ENCODE measurements at places on chromosomes 11 and 22.
A peak's percentile ranks its signal among the peaks of the same experiment; 100 is the strongest.

- no peak for DNase-seq
Observed at GRCh38 chr11:95072948-95073347, 6.2 kb downstream of the SRSF8 start.

- no peak for DNase-seq
Observed at GRCh38 chr11:116283300-116283699, 489.5 kb downstream of the BUD13 start.

- DNase-seq, result no peak
Observed at GRCh38 chr22:49630448-49630946, 197.2 kb downstream of the BRD1 start.

- DNase-seq, result no peak
Observed at GRCh38 chr11:67264260-67264659, 2.0 kb upstream of the GRK2 start.

DNA sequence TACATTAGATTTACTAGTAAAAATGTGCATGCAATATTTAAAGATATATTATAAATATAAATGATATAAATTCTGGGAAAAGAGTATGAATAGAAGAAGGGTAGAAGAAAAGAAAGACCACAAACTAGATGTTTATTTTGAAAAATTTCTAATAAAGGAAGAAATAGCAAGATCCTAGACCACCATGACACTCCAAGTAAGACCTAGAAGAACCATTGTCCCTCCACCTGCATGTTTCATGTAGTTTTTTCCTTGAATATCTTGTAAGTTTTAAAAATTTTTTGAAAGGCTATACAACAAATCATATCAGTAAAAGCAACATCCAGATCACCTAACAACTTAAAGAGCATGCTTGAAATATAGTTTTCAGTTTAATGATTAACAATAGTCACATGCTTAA is 46.8 kb downstream of the ARHGAP32 start:
- no peak for DNase-seq

- peak; percentile 73 for DNase-seq
Observed at GRCh38 chr11:534396-535209, 773 bp downstream of the HRAS start.

GRCh38 chr22:49735411-49735900 is 92.2 kb downstream of the BRD1 start:
- DNase-seq, result no peak

- no peak for DNase-seq
Observed at GRCh38 chr11:57116654-57117053, 65.1 kb upstream of the LRRC55 start.

- no peak for DNase-seq
Observed at GRCh38 chr11:100581318-100581717, 105.8 kb upstream of the ARHGAP42 start.

DNA sequence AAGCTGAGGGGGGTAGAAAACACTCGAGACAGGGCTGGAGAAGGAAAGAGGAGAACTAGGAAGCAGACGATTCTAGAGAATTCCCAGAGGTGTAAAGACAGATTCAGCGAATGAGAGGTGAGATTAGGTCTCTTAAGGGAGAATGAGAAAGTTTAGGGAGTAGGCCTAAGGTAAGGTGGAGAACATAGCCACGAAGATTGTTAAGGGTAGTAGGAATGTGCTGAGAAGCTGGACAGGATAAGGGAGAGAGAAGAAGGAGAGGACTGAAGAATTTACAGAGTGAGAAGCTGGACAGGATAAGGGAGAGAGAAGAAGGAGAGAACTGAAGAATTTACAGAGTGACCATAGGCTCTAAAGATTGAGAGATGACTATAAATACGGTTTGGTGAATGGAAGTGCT is 908 bp downstream of the PPME1 start:
- no peak for DNase-seq

- DNase-seq, result no peak
Observed at GRCh38 chr11:115042002-115042401, 363.7 kb downstream of the NXPE2 start.

- DNase-seq, result no peak
Observed at GRCh38 chr11:14413307-14414069, 54.5 kb upstream of the RRAS2 start.

DNA sequence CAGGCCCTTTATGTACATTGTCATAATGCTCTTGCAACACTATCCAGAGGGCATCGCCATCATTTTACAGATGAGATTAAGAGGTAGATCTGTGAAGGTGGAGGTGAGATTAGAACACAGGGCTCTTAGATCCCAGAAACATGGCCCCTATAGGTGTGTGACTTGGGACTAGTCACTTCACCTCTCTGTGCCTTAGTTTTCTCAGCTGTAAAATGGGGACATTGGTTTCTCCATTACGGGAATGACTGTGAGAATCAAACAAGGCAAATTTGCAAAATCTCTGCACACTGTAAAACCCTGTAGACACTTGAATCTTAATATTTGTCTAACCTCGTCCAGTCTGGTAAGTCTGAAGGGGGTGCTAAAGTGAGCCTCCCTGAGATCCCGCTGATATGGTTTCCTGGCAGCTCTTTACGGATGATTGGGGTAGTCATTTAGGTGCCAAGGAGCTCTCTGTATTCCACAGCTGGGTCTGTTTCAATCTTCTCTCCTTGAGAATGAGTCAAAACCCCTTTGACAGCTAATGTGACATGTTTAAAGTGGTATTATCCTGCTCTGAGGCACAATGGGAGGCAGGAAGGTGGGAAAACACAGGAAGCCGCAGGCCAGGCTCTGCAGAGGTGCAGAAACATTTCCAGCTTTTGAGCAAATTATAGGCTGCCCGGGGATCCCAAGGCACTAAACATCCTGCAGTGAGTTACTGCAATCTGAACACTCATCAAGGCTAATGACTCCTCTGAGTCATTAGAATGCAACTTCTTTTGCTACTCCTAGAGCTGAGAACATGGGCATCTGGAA is 140.8 kb downstream of the CCDC81 start:
- DNase-seq, result peak; percentile 17

DNA sequence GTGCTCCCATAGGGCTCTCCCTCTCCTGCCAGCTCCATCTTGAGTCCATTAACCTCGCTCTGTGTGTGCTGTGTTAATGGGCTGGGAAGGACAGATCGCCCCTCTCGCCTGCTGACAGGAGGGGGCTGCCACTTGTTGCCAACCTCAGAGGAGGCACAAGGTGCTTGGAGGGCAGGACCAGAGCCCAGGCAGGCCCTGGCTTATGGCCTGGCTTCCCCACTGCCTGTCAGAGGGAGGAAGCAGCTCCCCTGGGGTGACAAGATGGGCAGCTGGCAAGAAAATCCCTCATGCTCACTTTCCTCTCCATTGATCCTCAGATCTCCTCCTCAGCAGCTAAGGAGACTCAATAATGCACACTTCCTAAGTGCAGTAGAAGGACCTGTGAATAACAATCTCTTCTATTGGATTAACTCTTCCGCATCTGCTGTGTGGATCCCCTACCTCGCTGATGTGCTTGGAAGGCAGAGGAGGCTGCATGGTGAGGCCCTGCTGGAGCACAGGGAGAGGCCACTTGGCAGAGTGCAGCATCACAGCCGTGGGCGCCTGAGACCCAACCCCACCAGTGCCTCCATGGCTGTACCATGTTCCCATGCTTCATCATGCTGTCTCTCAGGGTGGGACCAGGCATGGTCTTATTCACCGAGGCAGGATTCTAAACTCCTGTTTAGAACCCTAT is 70.3 kb downstream of the TRIM29 start:
- DNase-seq, result no peak

DNA sequence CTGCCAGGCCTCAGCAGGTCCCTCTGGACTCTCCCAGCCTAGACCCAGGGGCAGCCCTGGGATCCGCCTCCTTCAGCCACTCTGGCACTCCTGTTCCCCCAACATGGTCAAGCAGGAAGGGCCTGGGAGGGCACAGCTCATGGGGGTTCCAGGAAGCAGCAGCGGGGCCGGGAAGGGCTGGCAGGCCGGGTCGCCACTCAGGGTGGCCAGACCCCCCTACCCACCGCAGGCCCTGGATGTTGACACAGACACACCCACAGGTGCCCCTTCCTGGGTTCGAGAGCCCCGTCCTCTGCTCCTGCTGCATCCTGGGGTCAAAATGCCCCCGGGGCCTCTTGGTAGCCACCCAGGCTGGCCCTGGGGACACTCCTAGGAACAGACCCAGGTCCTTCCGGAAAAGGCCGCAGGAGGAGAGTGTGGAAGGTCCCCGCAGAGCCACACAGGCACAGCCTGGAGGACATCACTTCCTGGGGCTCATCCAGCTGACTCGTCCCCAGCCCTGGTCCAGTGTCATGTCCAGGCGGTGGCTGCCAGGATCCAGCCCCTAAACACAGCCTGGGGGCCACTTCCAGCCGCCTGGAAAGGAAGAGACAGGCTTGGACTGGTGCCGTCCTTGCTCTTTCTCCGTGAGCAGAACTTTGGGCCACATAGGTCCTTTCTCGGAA is 6.8 kb upstream of the PIM3 start:
- no peak for DNase-seq

- no peak for DNase-seq
Observed at GRCh38 chr11:101226617-101227016, 97.0 kb upstream of the PGR start.

- peak; percentile 83 for DNase-seq
Observed at GRCh38 chr11:46237248-46238077, 40.0 kb upstream of the CREB3L1 start.

- peak; percentile 96 for DNase-seq
Observed at GRCh38 chr11:83156996-83157593, at the start of gene PCF11. Gene PCF11, plus strand, starts transcription at chr11:83157131. Its CDS starts 309 bp downstream, at chr11:83157440.

GRCh38 chr11:104682206-104682605 is 216.1 kb downstream of the CASP12 start:
- DNase-seq, result no peak

- no peak for DNase-seq
Observed at GRCh38 chr11:35232891-35233330, 93.9 kb downstream of the CD44 start.

DNA sequence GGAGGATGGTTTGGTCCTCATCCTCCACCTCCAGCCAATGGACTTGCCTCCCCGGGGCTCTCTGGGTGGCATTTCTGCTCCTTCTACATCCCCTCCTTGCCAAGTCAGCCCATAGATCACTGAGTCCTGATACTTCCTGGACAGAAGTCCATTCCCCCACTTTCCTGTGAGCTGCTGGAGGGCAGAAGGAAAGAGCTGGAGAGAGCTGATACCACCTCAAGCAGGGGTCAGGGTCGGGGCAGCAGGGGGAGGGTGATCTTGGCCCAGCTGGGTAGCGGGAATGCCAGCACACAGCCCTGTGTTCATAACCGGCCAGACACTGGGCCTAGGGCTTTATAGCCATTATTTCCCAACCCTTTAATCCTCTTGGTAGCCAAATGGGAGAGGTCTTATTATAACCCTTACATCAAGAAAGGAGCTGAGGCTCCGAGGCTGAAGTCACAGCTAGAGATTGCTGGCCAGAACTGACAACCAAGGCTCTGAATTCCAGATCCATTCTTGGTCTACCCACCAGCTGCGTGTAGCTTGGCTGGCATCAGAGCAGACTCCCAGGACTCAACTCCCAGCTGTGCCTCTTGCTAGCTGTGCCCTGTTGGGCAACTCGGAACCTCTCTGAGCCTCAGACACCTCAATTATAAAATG is 39.9 kb downstream of the CD6 start:
- no peak for DNase-seq

GRCh38 chr11:66421492-66422205 is 814 bp downstream of the NPAS4 start:
- DNase-seq, result peak; percentile 96

DNA sequence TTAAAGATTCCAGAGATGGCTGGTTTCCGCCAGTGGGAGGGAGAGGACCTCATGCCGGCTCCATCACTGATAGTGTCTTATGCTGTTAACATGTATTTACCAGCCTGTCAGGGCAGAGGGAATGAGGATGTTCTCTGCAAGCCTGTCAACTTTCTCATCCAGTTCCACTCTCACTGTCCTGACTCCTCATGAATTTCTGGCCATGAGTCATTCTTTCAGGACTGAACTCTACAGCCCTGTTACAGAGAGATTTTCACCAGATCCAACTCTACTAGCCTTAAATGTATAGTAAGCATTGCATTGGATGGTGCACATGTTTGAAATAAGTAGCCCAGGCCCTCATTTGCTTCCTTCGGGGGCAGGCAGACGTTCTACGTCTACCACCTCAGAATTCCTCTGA is 387.7 kb downstream of the TMEM135 start:
- no peak for DNase-seq

DNA sequence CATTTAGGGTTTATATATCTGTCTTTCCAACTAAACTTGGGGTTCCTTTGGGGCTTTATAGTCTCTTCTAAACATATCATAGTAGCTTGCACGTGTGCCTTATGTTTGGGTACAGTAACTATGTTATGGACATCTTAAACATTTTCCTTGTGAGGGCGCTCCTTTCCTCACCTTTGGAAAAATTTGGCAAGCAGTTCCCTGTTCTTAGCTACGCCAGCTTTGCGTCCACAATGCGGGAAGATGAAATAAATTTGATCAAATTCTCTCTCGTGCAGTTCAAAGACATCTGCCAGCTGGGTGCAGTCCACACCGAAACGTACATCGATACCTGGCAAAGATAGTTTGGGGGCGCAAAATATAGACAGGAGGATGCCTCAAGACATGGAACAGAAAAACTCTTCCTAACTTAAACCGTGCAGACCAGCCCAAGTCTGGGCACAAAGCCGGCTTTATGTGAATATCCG is 548 bp downstream of the FDXACB1 start:
- no peak for DNase-seq

- DNase-seq, result no peak
Observed at GRCh38 chr11:9139628-9140357, 48.4 kb upstream of the SCUBE2 start.

- DNase-seq, result no peak
Observed at GRCh38 chr11:10601837-10602236, 33.4 kb upstream of the LYVE1 start.

DNA sequence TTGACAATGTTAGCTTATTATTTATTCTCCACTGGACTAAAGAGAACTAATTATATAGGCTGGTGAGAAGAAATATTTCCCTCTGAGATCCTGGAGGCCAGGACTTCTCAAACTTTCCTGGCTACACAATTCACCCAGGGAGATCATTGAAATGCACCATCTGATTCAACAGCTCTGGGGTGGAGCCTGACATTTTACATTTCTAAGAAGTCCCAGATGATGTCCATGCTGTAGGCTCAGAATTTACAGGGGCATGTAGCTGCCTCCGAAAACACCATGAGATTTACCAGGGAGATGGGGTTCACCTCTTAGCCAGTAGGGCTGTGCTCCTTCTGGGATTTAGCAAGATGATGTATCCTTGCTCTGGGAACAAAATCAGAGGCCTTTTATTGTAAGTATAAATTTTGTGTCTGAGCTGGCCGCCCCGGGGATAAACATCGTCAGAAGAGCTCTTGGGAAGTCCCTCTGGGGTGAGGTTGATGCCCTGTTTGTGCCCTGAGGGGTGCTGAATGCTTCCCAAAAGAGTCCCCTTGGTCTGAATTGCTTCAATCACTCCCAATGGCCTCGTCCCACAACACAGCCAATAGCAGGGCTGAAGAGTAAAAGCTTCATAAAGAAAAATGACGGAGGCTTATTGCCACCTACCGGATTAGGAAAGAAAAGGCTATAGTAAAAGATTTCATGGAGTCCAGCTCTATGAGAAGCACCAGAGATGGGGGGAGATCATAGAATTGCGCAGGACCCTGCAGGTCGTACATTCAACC is 33.4 kb upstream of the API5 start:
- DNase-seq, result no peak

DNA sequence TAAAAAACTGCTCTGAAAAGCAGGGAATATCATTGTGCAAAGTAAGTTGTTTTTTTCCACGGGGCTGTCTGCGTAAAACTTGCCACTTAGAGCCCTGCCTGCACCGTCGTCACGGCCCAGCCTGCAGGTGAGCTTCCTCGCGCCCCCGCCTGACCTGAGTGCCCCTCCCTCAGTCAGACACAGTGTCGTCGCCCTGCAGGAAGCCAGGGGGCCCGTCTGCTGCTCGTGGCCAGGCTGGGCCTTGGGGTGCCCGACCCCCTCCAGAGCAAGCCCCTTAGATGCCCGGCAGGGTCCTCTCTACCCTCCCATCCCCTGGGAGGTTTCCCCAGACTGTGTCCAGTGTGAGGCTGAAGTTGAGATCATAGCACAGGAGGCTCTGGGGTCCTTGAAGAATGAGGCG is 31.6 kb downstream of the SBF1 start:
- DNase-seq, result no peak
